GOT3 (cell line): ENCODE measurements at places on chromosomes 6 and 20.

DNA sequence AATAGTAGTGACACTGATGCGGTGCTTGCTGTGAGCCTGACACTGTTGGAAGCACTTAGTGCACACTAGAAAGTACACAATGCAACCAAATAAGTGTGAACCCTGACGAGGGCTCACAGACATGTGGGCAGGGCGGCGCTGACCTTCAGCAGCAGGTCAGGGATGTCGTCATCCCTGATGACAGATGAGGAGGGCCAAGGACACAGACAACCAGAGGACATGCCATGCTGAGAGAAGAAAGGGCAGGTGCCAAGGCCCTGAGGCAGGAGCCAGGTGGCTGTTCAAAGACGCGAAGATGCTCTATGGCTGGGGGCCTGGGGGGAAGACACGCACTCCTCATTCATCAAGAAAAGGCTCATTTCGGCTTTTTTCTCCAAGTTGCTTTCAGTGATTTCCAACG is 176.4 kb upstream of the CST7 start:
- no peak for DNase-seq

DNA sequence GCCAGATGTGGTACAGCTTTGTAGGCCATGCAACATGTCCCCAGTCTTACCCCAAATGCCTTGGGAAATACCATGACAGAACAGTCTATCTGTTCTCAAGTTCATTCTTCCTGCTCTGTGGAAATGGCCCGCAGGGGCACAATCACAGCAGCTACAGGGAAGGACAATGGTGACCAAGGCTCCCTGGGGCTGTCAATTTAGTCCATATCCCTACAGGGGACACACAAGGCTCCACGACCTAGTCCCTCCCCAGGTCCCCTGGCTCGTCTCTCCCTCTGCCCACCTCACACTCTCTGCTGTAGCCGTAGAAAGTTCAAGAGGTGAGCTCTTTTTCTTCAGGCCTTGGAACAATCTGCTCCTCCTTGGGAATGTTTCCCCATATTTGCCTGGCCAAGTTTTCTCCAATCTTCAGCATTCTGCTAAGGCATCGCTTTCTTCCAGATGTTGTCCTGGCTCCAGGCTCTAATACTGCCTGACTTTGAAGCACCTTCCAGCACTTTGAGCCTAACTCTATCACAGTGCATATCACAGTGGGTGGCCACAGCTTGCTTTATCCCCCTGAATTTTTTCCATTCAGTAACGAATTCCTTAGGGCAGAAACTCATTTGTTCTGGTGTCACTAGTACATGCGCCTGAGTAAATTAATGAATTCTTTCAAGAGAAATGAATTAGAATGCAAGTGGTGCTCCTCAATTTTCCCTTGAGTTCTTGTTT is 92.6 kb downstream of the MAP3K7 start:
- DNase-seq: no peak

GRCh38 chr6:140366991-140367390 is 992.5 kb upstream of the CITED2 start:
- DNase-seq: no peak

DNA sequence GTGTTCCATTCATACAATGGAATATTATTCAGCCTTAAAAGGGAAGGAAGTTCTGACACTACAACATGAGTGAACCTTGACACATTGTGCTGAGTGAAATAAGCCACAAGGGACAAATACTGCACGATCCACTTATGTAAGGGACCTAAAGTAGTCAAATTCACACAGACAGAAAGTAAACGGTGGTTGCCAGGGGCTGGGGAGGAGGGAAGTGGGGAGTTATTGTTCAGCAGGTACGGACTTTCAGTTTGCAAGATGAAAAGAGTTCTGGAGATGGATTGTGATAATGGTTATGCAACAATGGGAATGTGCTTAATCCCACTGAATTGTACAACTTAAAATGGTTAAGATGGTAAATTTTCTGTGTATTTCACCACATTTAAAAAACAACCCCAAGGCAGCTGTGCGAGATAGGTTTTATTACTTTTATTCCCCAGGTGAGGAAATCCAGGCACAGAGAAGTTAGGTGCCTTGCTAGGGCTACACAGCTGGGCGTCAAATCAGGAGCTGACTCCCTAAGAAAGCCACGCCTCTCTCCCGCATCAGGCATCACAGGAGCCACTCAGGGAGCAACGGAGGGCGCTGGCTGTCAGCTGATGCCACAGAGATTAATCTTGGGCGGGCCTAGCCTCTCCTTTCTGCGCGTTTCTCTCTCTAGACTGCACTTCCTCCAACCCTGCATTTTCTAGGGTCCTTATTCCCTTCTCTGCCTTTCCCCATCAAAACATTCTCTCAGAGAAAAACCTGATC is 9.3 kb upstream of the TRAF3IP2 start:
- no peak for DNase-seq

DNA sequence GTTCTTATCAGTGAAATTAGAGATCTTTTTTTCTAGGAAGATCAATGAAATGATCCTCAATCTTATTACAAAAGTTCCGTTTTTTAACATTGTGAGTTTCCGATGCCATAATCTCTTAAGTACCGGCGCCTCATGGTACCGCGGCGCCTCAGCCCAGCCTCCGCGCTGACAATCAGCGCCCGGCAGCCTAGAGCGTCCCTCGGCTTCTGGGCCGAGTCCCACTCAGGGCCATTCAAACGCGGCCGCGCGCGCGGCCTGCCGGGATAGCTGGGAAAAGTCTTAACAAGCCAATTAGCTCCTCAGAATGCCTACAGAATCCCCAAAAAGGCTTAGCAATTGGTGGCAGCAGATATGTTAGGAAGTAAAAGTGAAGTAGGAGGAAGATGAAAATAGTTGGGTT is 204.8 kb downstream of the ADGB start:
- DNase-seq: no peak

DNA sequence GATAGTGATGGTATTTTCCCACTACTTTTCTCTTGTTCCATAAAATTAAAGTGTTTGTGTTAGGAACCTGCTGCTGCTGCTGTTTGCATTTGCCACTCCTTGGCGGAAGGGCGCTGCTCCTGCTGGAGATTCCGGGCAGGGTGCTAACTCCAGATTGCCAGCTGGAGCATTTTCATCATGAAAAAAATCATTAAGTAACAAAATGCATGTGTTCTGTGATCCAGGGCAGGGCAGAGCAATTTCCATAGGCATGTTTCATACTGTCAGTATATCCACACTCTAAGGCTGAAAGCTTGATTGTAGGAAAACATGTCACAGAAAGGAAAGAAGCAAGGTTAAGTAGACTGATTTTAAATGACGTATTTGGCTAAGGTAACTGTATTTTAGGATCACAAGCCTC is 24.0 kb downstream of the PBOV1 start:
- DNase-seq: no peak

DNA sequence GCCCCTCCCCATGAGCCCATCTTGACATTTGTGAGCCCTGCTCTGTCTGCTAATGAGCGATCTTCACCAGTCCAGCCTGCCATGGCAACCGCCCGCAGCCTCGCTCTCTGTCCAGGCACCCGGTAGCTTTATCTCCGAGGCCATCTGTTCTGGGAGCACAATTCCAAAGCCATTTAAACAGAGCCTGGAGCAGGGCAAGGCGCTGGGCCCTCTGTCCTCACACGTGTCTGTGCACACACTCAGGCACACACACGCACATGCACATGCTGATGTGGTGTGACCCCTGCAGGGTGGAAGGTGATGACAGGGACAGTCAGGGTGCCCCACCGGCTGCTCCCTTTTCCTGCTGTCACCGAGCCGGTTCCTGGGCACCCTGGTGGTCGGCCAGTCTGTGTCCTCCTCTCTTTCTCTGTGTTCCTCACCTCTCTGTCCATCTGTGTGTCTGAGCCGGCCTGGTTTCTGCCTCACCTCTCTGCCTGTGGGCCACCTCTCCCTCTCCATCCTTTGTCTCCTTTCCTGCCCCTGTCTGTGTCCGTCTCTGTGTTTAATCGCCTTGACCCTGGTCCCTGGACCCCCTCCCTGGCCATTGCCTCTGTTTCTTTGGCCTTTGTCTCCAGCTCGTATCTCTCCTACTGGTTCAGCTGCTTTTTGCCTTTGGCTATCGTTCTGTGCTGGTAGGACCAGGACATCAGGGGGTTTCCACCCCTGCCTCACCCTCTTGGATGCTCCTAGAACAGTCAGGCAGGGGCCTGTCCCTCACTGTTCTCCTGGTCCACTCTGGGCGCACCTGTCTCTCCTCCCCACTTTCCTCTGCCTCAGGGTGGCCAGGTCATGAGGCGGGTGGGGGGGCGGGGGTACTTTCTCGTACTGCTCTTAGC is 8.8 kb upstream of the MYT1 start:
- no peak for DNase-seq

DNA sequence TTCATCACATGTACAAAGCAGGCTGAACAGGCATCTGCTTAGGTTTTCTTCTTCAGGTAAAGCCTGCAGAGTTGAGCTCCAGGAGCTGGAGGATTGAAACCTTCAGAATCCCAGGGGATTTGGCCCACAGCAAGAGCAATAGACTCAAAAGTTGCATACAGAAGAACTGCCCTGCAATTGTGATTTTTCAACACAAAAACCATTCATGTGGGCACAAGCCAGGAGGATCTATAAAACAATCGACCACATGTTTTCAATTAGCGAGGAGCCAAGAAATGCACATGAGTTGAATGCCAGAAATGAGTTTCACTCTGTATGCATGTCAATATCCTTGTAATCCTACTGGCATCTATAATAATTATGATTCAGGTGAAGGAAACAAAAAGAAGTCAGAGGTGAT is 576.4 kb downstream of the HDGFL1 start:
- no peak for DNase-seq

DNA sequence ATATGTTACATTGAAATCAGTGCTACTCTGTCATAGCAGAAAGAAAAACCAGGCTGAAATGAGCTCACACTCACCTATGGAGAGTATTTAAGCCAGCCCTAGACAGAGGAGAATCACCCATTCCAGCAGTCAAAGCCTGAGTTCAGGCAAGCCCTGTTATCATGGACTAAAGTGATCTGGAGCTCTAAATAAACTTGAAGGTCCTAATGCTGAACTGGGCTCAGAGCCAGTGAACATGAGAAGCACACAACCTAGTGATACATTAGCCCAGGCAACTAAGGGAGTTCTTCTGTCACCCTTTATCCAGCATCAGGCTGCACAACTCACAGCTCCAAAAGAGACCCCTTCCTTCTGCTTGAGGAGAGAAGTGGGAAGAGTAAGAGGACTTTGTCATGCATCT is 425.0 kb downstream of the COL12A1 start:
- no peak for DNase-seq

- no peak for DNase-seq
Measured at GRCh38 chr6:166942393-166943168, 13.8 kb downstream of the RNASET2 start.

DNA sequence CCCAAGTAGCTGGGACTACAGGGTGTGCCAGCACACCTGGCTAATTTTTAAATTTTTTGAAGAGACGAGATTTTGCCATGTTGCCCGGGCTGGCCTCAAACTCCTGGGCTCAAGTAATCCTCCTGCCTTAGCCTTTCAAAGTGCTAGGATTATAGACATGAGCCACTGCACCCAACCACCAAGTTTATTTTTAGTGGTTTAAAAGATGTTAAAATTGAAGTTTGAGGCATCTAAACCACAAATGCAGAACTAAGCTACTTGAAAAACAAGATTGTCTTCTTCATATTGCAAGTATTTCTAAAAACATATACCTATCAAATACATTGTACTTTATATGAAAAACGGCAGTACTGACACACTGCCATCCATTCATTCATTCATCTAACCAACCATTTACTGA is 31.6 kb downstream of the WASF1 start:
- DNase-seq: no peak

- no peak for DNase-seq
Measured at GRCh38 chr6:39197922-39198500, 31.3 kb downstream of the KCNK5 start.

DNA sequence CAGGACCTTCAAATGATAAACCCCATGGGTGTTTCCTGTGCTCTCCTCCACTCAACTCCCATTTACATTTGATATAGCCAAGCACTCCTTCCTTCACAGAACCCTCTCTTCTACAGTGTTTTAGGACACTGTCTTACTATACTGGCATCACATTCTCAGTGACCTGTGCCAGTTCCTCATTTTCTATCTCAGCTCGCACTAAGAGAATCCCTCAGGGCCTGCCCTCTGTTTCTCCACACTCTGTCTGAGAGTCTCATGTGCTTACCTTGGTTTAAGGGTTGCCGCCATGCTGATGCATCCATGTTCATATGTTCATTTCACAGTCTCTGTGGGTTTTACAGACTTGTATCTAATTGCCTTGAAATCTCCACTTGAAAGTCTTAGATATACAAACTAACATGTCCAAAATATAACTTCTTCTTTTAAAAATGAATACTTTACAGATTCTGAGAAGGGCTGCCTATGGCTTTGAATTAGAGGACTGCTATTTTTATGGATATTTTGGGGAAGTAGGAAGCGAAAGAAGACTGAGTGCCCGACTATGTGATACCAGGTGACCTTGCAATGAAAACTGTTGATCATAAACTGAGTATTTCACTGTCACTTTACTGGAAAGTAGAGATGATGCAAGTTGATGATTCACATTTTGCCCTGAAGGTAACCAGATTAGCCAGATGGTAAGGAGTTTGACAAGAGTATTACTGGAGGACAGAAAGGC is 153.1 kb upstream of the SIM1 start:
- DNase-seq: no peak

- no peak for DNase-seq
Measured at GRCh38 chr6:112939563-112939962, 592.4 kb downstream of the RFPL4B start.

DNA sequence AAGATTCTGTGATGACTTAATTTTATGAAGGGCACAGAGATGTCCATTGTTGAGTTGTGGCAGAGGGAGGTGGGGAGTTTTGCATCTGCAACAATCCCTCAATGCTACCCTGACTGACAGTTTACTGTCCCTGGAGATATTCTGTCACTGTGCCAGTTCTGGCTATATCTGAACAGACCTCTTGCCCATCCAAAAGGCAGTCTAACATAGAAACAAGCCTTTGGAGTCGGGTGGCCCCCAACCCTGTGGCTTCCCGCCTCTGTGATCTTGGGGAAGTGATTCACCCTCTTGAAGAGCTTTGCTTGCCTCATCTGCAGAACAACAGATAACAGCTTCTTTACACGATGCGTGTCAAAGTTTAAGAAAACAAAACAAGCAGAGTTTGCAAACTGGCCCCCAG is 3.8 kb upstream of the E2F1 start:
- no peak for DNase-seq

GRCh38 chr20:4875578-4876067 is 125.7 kb downstream of the SLC23A2 start:
- no peak for DNase-seq

- no peak for DNase-seq
Measured at GRCh38 chr20:54058420-54059139, 11.8 kb downstream of the BCAS1 start.

- no peak for DNase-seq
Measured at GRCh38 chr6:73562558-73562957, 41.7 kb upstream of the EEF1A1 start.

DNA sequence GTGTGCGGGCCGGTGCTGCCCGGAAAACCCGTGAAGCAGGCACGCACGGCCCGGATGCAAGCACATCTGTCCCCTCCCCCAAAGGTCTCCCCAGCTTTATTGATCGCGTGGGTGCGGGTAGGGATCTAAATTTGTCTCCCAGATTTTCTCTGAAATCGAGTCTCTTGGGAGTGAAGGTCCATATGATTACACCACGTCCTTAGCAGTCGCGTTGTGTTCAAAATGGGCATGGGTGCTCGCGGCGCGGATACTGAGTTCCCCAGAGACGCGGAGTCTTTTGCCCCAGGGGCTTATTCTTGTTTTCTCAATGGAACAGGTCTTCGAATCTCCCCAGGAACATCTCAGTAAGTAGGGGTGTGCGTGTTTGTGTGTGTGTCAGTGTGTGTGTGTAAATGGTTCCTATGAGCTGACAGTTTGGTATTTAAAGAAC is 2.8 kb upstream of the ZNF292 start:
- no peak for DNase-seq

GRCh38 chr20:11451793-11452291 is 465.9 kb upstream of the BTBD3 start:
- DNase-seq: no peak

GRCh38 chr20:48821261-48821920 is 6.4 kb downstream of the PREX1 start:
- no peak for DNase-seq
